ENCODE measurements at places on chromosomes 3 and 15.

DNA sequence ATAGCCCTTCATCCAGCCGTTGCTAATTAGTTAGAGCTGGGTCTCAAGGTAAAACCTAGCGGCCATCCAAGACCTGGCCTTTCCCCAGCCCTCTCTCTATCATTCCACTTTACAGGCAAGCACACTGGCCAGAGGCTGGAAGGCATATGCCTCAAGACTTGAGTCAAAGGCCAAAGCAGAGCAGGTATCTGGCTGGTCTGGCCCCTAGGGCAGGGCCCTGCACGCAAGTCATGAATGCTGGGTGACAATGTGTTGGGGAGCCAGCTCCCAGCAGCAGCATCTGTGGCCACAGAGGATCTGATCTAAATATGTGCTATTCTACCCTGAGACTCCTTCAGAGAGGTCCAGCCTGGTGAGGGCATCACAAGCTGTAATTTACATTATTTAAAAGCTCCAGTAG is 113.6 kb downstream of the LRTM1 start:
- no peak for DNase-seq

DNA sequence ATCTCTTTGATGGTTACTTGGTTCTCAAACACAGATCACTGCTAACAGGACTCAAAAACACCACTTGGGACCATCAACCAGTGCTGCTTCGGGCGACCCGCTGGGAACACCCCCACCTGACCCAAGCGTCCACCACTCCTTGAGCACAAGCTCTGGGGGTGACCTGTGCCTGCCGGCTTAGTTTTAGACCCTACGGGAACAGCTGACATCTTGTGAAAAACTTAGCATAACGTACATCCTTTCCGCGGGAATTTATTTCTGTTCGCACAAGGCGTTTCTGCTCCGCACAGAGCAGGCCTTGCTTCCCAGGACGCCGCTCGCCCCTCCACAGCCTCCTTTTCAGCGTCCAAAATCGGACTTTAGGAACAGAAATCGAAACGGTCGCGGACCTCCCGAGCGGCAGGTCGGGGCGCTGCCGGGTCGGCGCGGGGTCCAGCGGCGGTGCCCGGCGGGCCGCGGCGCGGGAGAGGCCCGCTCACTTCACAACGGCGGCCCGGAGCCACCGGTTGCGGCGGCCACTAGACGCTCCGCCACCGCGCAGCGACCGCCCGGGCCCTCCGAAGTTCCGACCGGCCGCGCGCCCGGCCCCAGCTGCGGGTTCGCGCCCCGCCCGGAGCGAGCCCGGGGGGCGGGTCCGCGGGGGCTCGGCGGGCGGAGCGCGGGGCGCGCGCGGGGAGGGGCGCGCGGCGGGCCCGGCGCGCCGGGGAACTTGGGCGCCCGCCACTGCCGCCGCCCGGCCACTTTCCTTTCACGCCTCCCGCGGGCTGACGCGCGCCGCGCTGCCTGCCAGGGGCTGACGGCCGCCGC is 959 bp downstream of the SFMBT1 start:
- DNase-seq: no peak

DNA sequence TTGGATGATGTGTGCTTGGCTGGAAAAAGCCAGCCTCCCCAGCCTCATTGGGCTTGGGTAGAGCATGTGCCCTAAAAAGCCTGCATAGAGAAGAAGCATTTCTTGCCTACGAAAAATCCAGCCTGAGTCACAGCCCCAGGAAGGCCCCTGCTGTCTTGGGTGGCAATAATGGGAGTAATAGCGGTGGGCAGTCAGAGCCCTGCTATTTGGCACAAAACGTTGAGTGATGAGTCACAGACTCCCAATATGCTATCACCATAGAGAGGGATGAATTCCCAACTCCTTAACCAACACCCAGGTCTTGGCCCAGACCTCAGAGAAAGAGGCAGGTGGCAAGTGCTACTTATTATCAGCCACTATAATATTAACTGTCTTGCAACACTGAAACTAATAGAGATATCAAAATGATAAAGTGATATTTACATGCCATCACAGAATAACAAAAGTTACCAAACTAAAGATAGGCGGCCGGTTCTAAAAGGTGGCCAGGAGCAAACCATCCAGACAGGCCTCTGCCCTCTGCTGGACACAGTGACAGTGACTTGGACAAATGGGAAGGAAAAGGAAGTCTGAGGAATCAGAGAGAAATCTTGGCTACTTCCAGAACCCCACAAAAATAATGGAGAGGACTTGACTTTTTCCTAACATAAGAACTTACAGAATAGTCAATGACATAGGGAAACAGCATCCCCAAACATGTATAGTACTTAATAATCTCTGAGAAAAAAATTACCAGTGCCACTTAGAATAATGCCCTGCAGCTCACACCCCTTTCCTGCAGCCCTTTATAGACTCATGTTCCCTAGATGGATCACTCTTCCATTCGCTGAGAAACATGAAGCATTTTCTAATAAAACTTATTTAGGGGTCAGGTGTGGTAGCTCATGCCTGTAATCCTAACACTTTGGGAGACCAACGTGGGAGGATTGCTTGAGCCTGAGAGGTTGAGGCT is 51.9 kb upstream of the MUC13 start:
- no peak for DNase-seq

GRCh38 chr3:127049393-127049792 is 66.5 kb downstream of the PLXNA1 start:
- DNase-seq: no peak

- no peak for DNase-seq
Observed at GRCh38 chr15:67901922-67902321, 62.1 kb upstream of the RNU6-1 start.

GRCh38 chr3:74465715-74466410 is 148.6 kb downstream of the CNTN3 start:
- no peak for DNase-seq

DNA sequence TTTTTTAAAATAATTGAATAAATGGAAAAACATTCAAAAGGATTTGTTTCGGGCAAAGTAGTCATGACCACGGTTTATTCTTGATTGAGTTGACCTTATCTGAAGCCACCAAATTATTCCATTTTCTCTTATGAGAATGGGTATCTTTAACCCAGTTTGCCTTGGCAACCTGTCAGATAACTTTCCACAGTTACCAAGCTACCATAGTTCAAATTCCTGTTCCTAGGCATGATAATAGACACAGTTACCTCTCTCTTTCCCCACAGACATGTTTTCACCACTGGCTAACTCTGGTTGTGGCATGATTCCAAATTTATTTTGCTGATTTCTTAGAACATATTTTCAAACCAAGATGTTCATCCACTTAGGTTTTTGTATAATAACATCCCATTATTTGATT is 84.9 kb downstream of the NECTIN3 start:
- no peak for DNase-seq

- no peak for DNase-seq
Observed at GRCh38 chr3:149131589-149131988, 2.2 kb downstream of the HPS3 start.

DNA sequence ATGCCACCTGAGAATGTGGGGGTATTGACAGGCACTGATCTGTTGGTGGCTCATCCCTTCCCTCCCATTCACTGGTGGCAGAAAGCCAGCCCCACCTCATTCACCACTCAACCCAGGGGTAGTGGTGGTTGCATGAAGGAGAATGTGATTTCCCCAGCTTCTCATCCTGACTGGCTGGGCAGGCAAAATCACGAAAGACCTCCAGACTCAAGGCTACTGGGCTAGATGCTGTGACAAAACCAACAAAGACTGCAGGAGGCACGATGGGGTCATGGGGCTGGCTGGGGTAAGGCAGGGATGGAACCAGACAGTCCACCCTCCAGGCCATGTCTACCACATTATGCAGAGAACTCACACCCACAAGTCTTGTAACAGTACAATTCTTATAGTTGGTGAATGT is 33.9 kb downstream of the FSTL1 start:
- DNase-seq: no peak

- no peak for DNase-seq
Observed at GRCh38 chr3:60703956-60704736, 547.1 kb downstream of the FHIT start.

DNA sequence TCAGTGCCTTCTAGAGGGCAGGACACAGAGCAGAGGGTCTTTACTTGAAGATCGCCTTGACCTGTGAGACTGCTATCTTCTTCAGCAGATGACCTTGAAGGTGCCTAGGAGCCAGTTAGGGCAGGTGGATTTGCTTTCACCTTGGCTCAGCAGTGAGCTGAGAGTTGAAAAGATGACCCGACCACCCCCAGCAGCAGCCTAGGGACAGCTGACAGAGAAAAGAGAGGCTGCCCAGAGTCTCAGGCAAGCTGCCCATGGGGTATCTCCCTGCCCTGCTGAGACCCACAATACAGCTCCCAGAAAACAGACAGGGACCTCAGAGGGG is 453 bp upstream of the LTF start:
- no peak for DNase-seq
